ENCODE measurements at places on chromosomes 16 and 17.
A peak's percentile ranks its signal among the peaks of the same experiment; 100 is the strongest.

DNA sequence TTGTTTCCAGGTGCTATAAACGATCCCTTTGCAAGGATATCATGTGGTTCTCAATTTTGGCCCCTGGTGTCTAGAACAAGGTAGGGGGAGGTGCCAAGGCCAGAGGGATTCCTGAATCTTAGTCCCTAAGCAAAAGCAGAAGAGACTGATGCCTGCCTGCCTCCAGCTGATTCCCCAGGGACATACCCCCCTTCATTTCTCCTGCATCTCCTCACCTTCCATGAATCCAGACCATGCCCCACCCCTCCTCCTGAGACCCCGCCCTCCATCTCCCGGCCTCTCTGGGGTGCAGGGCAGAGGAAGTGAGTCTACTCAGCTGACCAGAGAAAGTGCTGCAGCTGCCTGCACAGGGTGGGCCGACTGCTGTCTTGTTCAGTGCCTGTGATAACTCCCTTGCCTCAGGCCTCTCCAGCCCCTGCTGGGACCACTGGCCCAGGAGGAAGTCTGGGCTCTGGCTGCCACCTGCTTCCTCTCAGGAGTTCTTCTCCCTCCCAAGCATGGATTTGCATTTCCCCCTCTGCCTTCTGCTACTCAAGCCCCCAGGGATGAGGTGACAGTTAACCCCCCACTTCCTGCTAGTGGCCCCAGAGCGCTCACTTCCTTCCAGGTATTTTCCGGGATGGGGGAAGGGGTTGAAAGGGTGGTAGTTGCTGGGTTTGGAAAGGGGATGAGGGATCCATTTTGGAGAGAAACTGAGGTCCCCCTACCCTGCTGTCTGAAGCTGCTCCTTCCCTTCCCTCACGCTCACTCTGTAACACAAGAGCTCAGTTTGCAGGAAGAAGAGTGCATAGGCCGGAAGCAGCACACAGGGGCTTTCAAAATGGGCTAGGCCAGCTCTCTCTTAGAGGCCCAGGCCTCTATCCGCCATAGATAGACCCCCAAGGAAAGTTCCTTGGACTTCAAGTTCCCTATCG, 10.5 kb upstream of the TSPOAP1 start:
- DNase-seq = peak; percentile 54

DNA sequence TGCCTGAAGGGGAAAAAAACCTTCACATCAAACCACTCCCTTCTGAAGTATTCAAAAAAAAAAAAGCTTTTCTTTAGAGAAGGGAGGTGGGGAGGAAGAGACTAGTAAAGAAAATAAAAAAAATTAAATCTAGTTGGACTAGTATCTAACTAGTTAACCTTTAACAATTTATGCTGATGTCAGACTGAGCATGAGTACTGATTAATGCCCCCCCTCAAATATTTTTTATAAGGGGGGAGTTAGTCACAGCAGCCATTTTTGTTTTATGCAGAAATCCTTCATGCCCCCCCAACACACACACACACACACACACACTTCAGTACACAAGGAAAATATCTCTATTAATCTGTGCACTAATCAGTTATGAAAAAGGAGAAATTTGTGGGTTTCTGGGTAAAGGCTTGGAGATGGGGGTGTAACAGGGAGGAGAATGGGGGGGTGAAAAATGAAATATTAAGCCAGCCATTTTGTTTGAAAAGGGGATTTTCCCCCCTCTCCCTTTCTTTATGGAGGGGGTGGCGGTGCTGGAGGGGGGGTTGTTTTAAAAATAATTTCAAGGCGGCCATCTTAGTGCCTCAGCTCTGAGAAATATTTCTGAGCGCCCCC, 4.7 kb upstream of the CHD3 start:
- DNase-seq = peak; percentile 45

GRCh38 chr17:71057448-71057847, 888.1 kb downstream of the KCNJ2 start:
- DNase-seq = no peak

GRCh38 chr16:64206862-64207261, 915.0 kb downstream of the CDH11 start:
- DNase-seq = no peak

DNA sequence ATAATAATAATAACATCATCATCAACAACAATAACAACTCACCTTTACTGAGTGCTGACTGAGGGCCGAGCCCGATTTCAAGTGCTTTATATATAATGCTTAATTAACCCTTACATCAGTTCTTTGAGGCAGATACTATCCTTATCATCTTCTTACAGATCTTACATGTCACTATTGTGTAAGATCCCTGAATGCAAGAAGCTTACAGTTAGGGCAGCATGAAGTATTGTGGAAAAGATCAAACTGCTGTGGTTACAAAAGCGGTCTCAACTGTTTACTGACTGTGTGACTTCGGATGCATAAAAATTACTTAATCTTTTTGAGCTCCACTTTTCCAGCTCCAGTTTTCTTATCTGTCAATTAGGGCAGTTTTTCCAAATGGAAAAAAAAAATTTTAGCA, 3.3 kb downstream of the VAT1 start:
- no peak for DNase-seq

- DNase-seq = no peak
These were observed 512 bp upstream of the ADAMTS18 start for GRCh38 chr16:77435272-77435820.

GRCh38 chr16:74199066-74199841, 97.4 kb upstream of the PSMD7 start:
- no peak for DNase-seq

- DNase-seq = no peak
These were observed 282.9 kb downstream of the SOX9 start for GRCh38 chr17:72403713-72404209.

- DNase-seq = no peak
These were observed 15.1 kb downstream of the SOX8 start for GRCh38 chr16:996681-997080.

- DNase-seq = peak; percentile 62
These were observed 20.6 kb downstream of the MYL4 start for GRCh38 chr17:47229535-47230443.

GRCh38 chr16:83742124-83742899, 65.5 kb upstream of the HSBP1 start:
- no peak for DNase-seq

GRCh38 chr17:20271011-20271610, 196.2 kb downstream of the LGALS9B start:
- DNase-seq = no peak

GRCh38 chr16:67384778-67385510, 8.4 kb downstream of the TPPP3 start:
- no peak for DNase-seq

- DNase-seq = no peak
These were observed 190.2 kb downstream of the PRKCA start for GRCh38 chr17:66492561-66493005.

- DNase-seq = peak; percentile 35
These were observed 115.9 kb downstream of the DYNLRB2 start for GRCh38 chr16:80656711-80657150.

DNA sequence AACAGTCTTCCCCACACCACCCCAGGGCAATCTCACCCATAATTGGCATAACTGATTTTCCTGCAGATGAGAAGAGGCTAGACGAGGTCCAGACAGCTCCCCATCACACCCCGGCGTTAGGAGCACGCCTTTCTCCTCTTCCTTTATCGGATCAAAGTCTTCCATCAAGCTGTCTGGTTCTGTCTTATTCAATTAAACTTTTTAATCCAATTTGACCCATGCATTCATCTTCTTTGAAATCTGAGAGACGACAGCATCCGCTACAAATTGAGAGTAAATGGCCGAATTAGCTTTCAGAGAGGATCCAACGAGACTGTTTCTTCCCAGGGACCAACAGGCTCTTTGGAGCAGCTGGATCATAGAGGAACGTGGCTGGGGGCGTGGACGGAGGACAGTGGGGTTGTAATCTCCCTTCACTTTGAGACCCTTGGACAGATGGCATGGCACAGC, 44.4 kb upstream of the GPRC5B start:
- no peak for DNase-seq

DNA sequence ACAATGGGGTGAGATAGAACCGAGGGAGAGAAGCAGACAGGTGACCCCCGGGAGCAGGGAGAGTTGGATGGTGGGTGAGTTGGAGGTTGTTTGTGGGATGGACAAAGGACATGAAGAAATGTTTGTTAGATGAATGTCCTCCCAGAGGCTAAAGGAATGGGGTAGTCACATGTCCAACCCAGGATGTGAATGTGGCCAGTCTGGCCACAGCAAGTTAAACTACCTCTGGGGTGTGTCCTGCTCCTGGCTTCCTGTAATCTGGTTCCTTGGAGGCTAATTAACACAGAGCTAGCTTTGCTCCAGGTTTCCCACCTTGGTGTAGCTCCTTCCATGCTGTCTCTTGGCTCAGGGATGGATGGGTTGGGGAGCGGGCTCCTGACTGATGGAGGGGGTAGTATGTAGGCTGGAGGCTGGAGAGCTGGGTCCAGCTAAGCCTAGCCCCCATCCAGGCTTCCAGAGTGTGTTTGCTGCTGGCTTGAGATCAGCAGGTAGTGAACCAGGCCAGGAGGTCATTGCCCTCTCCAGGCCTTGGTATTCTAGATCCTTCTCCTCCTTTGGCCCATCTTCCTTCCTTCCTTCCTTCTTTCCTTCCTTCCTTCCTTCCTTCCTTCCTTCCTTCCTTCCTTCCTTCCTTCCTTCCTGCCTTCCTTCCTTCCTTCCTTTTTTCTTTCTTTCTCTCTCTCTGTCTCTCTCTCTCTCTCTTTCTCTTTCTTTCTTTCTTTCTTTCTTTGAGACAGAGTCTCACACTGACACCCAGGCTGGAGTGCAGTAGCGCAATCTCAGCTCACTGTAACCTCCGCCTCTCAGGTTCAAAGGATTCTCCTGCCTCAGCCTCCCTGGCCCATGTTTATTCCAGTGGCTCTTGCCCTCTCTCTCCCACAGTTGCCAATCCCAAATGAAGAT, 28.0 kb upstream of the UBE2G1 start:
- no peak for DNase-seq

GRCh38 chr16:1497014-1497598, 3.9 kb downstream of the TELO2 start:
- no peak for DNase-seq

DNA sequence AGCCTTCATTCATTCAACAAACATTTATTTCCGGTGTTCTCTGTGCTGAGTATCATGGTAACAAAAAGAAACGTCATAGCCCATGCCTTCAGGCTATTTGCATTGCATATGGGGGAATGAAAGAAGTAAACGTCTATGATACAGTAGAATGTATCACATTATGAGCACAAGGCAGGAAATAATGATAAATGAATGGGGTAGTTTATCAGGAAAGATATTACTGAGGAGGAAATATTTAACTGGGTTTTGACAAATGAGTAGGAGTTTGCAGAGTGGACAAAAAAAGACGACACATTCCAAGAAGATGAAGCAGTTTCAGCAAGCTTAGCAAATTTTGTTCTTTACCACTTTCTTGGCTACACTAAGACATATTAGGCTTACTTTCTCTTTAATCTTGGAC, 1.3 kb upstream of the KRTAP4-7 start:
- no peak for DNase-seq

- DNase-seq = no peak
These were observed 70.1 kb downstream of the CMIP start for GRCh38 chr16:81514568-81515258.

- no peak for DNase-seq
These were observed 14.2 kb downstream of the SAP30BP start for GRCh38 chr17:75681289-75681688.

DNA sequence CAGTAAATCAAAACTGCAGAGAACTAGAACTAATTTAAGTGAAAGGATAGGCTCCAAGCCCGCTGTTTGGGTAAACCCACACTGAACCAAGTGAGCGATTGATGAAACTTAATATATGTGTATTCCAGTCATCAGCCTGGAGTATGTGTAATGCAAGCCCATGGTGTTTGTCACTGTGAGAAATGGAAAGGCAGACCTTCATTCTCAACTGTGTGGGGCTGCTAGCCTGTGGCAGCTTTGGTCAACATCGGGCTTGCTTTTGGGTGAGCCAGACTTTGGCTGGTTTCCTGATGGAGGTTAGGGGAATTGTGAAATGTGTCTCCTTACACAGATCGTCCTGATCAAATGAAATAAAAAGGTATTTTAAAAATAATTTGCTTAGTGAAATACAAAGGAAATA, 279.9 kb downstream of the IRX3 start:
- no peak for DNase-seq

DNA sequence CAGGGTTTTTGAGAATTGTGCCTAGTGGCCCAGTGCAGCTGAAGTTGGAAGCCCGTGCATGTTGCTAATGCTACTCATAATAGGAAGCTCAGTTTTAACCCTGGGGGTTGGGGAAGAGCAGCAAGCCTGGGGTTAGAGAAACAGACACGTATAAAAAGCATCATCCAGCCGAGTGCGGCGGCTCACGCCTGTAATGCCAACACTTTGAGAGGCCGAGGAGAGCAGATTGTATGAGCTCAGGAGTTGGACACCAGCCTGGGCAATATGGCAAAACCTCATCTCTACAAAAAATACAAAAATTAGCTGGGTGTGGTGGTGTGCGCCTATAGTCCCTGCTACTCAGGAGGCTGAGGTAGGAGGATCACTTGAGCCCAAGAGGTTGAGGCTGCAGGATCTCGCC, 2.3 kb upstream of the CLUH start:
- no peak for DNase-seq

DNA sequence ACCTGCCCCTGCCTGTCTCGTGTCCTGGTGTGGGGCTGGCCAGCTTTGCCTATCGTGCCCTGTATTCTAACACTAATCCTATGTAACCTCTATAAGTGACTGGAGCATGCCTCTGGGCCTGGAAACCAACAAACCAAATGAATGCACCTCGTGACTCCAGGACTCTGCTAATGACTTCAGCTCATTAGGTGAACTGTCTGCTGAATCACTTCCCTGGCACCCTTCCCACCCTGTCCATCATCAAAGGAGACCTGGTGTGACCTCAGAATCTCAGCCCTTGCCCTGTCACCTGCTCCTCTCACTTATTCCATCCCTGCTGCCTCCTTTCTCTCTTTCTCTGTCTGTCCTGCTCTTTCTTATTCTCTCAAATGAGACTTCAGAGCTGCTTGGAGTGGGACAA, 322.4 kb downstream of the CBLN1 start:
- no peak for DNase-seq

DNA sequence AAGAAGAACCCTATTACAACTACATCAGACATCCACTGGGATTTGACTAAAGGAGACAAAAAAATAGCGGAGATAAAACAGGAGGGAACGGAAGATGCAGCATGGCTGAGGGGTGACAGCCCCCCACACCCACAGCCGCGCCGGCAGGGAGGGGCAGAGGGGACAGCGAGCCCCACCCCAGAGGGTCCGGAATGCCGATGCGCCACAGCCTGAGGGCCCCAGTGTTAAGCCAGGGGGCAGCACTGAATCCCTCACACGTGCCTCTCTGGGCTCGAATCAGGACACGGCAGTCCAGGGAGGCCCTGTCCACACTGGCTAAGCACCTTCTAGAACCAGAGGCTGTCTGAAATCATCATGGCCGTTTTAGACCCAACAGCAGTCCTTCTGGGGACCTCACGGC, 18.8 kb downstream of the MAP1LC3B start:
- no peak for DNase-seq

Data from activated T-cell treated with anti-CD3 and anti-CD28 coated beads, Interleukin-2, amount 50 U/mL, for 1 hour (primary cell).